Activated CD4-positive, alpha-beta memory T cell treated with anti-CD3 and anti-CD28 coated beads for 36 hours (primary cell): ENCODE measurements at places on chromosomes 5 and 9.
A peak's percentile ranks its signal among the peaks of the same experiment; 100 is the strongest.

- DNase-seq, result no peak
- H3K36me3 ChIP-seq, result no peaks in the 10 kb centered on the region
- H3K27ac ChIP-seq, result no peak overlapping the region
- H3K4me3 ChIP-seq, result no peak overlapping the region
Observed at GRCh38 chr5:139743001-139743771, 52.4 kb upstream of the PSD2 start.

- peak overlapping the region; percentile 74 for H3K4me3 ChIP-seq
- H3K27me3 ChIP-seq, result no peaks in the 10 kb centered on the region
- H3K36me3 ChIP-seq, result peaks cover 8% of the 10 kb centered on the region
- DNase-seq, result no peak
Observed at GRCh38 chr5:39274398-39275085, 55.2 kb upstream of the FYB1 start.

GRCh38 chr5:6466975-6467567, 18.4 kb downstream of the UBE2QL1 start:
- no peaks in the 10 kb centered on the region for H3K36me3 ChIP-seq
- peaks cover 16% of the 10 kb centered on the region for H3K27me3 ChIP-seq
- H3K4me1 ChIP-seq, result no peaks in the 10 kb centered on the region
- H3K27ac ChIP-seq, result no peak overlapping the region
- no peak overlapping the region for H3K4me3 ChIP-seq

DNA sequence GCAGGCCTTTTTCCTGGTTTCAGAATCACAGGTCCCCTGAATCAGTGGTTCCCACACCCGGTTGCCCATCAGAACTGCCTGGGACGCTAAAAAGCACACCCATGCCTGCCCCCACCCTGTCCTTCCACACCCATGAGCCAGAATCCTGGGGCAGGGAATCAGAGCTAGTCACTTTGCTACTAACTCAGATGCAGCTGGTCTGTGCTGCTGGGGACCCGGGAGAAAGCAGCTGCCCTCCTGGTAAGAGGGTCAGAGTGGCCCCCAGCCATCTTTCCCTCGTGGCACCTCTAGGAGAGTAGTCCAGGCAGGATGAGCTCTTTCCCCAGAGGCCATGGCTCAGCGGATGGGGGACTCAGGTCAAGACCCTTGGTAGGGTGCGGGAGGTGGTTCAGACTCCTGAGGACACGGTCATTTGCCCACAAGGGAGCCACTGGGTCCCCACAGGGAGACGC, 11.3 kb upstream of the NUP214 start:
- no peak for DNase-seq
- no peak overlapping the region for H3K4me3 ChIP-seq
- no peaks in the 10 kb centered on the region for H3K4me1 ChIP-seq
- H3K27me3 ChIP-seq, result peaks cover 8% of the 10 kb centered on the region

GRCh38 chr9:134231330-134231745, 67.0 kb upstream of the RNU6ATAC start:
- H3K27ac ChIP-seq, result no peak overlapping the region
- peaks cover 2% of the 10 kb centered on the region for H3K27me3 ChIP-seq
- H3K4me1 ChIP-seq, result no peaks in the 10 kb centered on the region
- no peak for DNase-seq
- no peaks in the 10 kb centered on the region for H3K36me3 ChIP-seq

- no peak overlapping the region for H3K27ac ChIP-seq
- H3K36me3 ChIP-seq, result no peaks in the 10 kb centered on the region
- peaks cover 5% of the 10 kb centered on the region for H3K27me3 ChIP-seq
- no peak overlapping the region for H3K4me3 ChIP-seq
- H3K4me1 ChIP-seq, result no peaks in the 10 kb centered on the region
- DNase-seq, result no peak
Observed at GRCh38 chr5:137145721-137146120, 353.4 kb downstream of the SPOCK1 start.

DNA sequence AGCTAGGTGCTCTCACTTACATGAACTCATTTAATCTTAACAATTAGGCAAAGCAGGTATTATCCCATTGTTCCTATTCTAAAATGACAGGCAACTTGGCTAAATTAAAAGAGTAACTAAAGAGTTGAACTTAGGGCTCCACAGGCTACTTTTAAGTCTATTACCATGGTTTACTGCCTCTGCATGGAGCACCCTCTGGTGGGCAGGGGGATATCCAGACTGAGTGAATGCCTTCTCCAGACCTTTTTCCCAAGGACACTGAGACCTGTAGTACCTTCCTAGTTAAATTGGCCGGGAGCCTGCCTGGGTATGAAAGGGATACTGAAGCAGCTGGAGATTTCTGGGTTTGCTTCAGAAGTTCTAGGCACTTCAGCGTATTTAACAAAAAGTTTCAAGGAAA, 238.1 kb downstream of the ELAVL2 start:
- no peak overlapping the region for H3K4me3 ChIP-seq
- no peak for DNase-seq
- H3K4me1 ChIP-seq, result peaks cover 22% of the 10 kb centered on the region

DNA sequence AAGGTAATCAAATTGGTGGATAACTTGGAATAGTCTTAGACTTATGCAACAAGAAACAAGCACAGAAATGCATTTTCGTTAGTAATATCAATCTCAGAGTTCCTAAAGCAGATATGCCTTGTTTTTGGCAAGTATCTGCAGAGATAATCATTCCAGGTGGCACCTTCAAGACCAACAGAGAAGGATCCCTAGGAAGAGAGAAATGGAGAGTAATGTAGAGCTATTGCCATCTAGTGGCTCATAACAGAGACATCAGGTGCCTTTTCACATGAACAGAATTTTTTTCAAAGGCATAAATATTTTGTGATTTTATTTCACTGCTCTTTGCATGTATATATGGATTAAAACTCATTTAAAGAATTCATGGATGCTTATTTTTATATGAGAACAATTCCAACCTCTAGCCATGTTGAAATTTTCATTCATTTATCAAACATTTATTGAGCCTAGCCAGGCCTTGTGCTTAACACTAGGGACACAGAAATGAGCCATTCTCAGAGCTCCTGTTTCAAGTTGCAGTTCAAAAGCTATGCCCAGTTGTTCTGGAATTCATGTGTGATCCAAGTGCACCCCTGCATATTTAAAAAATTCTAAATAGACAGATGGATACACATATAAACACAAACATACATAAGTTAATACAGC, 117.5 kb upstream of the OR13F1 start:
- no peak overlapping the region for H3K4me3 ChIP-seq
- H3K27me3 ChIP-seq, result no peaks in the 10 kb centered on the region
- H3K36me3 ChIP-seq, result no peaks in the 10 kb centered on the region
- H3K4me1 ChIP-seq, result no peaks in the 10 kb centered on the region
- no peak for DNase-seq

GRCh38 chr5:172114875-172115422, 73.1 kb downstream of the STK10 start:
- peaks cover 32% of the 10 kb centered on the region for H3K36me3 ChIP-seq
- peak overlapping the region; percentile 99 for H3K27ac ChIP-seq
- H3K27me3 ChIP-seq, result no peaks in the 10 kb centered on the region
- peak; percentile 95 for DNase-seq
- peaks cover 73% of the 10 kb centered on the region for H3K4me1 ChIP-seq

- H3K36me3 ChIP-seq, result no peaks in the 10 kb centered on the region
- no peak for DNase-seq
- peaks cover 2% of the 10 kb centered on the region for H3K27me3 ChIP-seq
- no peak overlapping the region for H3K4me3 ChIP-seq
- no peaks in the 10 kb centered on the region for H3K4me1 ChIP-seq
- no peak overlapping the region for H3K27ac ChIP-seq
Observed at GRCh38 chr9:20152151-20152725, 363.4 kb upstream of the SLC24A2 start.
